Stimulated activated naive CD4-positive, alpha-beta T cell treated with Interleukin-2 at 50 U/mL for 16 hours (primary cell): ENCODE measurements at places on chromosomes 6 and 20.

DNA sequence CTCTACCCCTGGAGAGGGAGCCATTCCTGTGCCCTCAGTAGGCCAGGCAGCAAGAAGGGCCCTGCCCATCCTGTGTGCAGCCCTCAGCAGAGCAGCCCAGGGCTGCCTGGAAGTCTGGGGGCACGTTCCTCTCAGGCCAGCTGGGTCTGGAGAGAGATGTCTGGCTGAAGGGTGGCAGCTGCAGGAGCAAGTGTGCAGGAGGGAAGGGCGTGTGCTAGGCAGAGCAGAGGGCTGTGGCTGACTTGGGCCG lies 62.7 kb downstream of the NOL4L start:
- DNase-seq: no peak

- no peak for DNase-seq
Observed at GRCh38 chr6:158095671-158096070, 72.4 kb downstream of the SERAC1 start.

- no peak for DNase-seq
Observed at GRCh38 chr20:62846166-62846890, 15.3 kb downstream of the TCFL5 start.

- no peak for DNase-seq
Observed at GRCh38 chr6:41334482-41335040, 847 bp upstream of the NCR2 start.

- DNase-seq: no peak
Observed at GRCh38 chr6:72580281-72580940, 41.5 kb upstream of the KCNQ5 start.

DNA sequence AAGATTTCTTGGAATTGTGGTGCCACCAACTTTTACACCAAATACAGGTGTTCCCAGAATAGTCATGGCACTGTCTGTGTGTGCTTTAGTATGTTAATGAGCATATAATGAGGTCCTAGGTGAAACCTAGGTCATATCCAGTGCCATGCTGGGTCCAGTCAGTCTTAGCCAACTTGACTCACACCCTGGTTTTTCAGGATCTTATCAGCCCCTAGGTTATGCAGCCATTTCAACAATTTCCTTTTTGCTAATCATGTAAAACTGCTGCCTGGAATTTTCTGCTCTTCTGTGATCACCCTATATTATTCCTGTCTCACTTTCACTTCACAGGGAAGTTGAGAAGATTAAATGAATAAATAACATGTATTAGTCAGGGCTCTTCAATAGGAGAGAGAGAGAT lies 23.7 kb downstream of the SDHAF4 start:
- no peak for DNase-seq

DNA sequence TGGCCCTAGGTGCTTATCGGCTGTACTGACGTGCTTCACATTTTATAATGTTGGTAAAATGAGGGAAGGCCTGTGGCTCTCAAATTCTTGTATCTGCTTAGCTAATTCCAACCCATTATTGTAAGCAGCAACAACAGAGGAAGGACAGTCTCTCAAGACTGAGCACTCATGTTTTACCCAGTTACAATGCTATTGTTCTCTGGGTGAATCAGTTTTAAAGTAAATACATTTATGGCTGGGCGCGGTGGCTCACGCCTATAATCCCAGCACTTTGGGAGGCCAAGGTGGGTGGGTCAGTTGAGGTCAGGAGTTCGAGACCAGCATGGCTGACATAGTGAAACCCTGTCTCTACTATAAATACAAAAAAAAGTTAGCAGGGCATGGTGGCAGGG lies 194.6 kb downstream of the PRKN start:
- DNase-seq: no peak

DNA sequence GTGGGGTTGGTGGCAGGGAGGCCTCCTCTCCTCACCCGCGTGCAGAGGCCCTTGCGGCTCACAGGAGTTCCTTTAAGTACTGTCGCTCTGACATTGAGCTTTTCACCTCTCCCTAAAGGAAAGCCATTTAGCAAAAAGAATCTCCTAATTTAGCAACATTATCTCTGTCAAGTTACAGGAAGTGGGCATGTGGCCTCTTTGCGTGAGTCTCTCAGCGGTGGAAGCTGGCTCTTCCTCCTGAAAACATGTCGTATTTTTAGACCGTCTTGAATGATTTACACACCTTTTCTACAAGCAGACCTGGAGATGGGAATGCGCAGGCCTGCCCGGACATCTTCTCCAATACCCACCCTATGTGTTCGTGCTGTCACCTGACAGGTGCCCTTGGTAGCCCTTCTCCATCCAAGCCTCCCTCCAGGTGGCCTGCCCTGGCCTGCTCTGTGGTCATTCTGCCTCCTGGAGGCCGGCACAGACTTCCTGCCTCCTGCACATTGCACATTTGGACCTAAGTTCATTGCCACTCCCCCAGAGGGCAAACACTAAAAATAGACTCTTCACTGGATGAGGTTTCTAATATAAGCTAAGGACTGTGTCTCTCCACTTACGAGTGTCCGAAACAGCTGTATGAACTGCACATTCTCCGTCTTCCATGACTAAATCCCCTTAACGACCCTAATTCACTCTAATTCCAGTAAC lies 18.5 kb upstream of the PHACTR3 start:
- no peak for DNase-seq

DNA sequence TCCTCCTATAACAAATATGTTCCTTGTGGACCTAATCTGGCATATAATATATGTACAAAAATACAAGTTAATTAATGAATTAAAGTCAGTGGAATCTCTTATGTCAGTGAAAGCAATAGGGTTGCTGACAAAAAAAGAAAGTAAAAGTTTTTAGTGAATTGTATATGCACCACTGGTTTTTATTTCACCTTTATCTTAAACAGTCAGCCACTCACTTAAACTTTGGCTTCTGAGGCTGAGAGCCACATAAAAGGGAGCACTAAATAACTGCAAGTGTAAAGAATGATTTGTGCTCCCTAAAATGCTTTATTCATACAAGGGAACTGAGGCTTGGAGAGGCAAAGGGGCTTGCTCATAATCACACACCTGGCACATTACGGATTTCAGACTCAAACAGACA lies 9.9 kb upstream of the F13A1 start:
- no peak for DNase-seq

DNA sequence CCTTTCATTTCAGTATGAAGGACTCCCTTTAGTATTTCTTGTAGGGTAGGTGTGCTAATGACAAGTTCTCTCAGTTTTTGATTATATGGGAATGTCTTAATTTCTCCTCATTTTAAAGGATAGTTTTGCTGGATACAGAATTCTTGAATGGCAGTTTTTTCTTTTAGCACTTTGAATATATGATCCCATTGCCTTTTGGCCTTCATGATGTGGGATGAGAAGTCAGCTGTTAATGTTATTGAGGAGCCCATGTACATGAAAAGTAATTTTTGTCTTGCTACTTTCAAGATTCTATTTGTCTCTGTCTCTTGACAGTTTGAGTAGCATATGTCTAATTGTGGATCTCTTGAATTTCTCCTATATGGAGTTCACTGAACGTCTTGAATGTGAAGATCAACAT lies 30.9 kb downstream of the RSPH3 start:
- DNase-seq: no peak

GRCh38 chr6:118387921-118388701 lies 160.0 kb upstream of the PLN start:
- DNase-seq: no peak

DNA sequence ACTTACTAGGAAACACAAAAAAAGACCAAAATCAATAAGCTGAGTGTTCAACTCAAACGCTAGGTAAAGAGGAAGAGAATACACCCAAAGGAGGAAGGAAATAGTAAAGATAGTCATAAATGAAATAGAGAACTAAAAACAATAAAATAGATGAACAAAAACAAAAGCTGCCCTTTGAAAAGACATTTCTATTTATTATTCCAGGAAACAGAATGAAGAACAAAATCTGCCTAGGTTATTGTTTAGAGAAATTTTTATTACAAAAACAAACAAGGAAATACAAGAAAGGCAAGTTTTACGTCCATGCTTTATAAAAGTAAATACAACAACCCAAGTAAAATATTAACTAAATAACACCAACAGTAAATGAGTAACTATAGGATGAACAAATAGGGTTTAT lies 20.1 kb downstream of the HLA-DMB start:
- DNase-seq: no peak

- DNase-seq: no peak
Observed at GRCh38 chr6:46926481-46926880, 4.7 kb upstream of the ADGRF5 start.

DNA sequence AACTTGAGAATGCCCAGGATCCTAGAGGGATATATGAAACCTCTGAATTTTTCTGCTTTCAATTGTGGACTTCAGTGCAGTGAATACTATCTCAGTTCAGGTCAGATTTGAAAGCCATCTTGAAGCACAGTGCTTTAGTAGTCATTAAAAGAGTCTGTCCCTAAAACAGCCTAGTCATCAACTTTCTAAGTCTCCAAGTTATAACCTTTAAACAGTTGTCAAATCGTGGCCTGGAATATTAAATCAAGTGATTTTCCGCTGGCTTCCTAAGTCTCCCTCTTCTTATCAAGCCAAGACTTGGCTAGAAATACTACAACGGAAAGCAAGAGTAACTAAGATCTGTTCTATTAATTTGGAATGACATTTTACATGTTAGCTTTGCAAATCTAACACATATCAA lies 45.8 kb downstream of the SCML4 start:
- DNase-seq: no peak

DNA sequence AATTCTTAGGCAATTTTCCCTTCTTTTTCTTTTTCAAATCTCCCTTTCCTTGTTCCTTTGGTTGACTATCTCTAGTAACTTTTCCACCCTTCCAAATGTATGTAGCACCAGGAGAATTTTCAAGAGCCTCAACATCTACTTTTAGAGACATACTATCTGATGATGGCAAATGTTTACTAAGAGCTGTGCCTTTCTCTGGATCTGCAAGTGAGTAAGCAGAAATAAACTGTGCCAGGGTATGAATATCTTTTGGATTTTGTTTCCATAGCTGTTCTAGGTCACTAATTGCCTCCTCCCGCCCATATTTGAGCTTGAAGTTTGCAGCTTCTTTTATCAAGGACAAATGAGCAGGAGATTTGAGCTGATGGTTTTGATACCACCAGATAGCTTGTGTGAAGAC lies 69.5 kb downstream of the GTF2H5 start:
- DNase-seq: no peak

DNA sequence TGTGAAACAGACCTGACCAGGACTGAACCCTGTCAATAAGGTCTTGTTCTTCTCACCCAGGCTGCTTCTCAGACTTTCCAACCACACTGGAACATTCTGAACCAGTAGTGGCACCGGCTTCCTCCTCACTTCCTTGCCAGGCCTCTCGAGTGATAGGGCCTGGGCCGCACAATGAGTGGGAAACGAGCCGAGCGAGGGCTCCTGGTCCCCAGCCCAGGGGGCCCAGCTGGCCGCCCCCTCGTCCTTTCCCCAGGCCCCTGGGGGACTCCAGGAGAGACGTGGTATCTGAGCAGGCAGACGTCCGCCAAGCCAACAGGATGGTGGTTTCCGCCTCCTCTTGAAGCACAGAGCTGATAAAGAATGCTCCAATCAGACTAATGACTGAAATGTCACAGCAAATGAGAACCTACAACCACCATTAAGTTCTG lies 117.9 kb downstream of the GMDS start:
- DNase-seq: peak; percentile 43

GRCh38 chr6:158422629-158423238 lies 110.5 kb downstream of the TULP4 start:
- DNase-seq: no peak

GRCh38 chr6:127402890-127403617 lies 56.1 kb downstream of the KIAA0408 start:
- no peak for DNase-seq

DNA sequence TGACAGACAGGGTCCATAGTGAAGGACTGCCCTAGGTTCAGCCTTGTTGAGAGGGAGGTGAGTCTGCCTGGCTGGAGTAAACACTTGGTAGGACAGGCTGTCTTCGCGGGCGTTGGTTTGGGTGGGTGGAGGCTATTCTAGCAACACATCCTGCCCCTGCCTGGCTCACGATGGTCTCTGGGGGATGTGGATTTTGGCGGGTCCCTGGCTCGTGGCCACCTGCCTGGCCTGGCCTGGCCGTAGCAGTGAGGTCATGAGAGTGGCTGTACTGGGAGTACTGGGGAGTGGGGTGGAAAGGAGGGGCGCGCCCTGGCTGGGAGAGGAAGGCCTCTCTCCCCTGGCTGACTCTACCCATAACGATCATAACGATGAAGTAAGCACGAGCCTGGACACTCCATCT lies 30.2 kb upstream of the MRPS18A start:
- DNase-seq: no peak
